ENCODE measurements at places on chromosomes 12 and 14. TPM values are rescaled to one million over a fixed set of nuclear protein-coding genes. Genes with fewer than 3 reads are reported as not detected.

Gene CLEC1A
- 3.4 TPM for polyA plus RNA-seq

Gene OR6C2
- polyA plus RNA-seq: not detected

Gene DCN
- polyA plus RNA-seq: 446 TPM

Gene TNS2
- 102 TPM for polyA plus RNA-seq

Gene CLEC4D
- polyA plus RNA-seq: 0.70 TPM

Gene LUM
- polyA plus RNA-seq: 52.1 TPM

Gene SMOC1
- polyA plus RNA-seq: 1.2 TPM

Gene LPAR5
- polyA plus RNA-seq: 1.5 TPM

Gene CMKLR1
- polyA plus RNA-seq: 4.3 TPM

Gene METTL25
- 17.3 TPM for polyA plus RNA-seq

Gene KIAA0586
- polyA plus RNA-seq: 21.3 TPM

Gene CCDC197
- polyA plus RNA-seq: not detected

Gene PLCZ1
- polyA plus RNA-seq: 0.44 TPM

Gene ZCCHC8
- polyA plus RNA-seq: 34.3 TPM

Gene PTPRO
- 264 TPM for polyA plus RNA-seq

Gene NT5DC3
- 8.5 TPM for polyA plus RNA-seq

Gene KLRC3
- polyA plus RNA-seq: not detected

Gene CLEC9A
- polyA plus RNA-seq: 0.31 TPM

Gene TCHP
- 32.1 TPM for polyA plus RNA-seq

Gene OR5AU1
- 0.05 TPM for polyA plus RNA-seq

Gene POMT2
- 36.6 TPM for polyA plus RNA-seq

Gene PLEKHD1
- 3.8 TPM for polyA plus RNA-seq

All from renal pelvis (tissue), 12 donors.